AML-193 (cell line): ENCODE measurements at places on chromosomes 4 and X.
A peak's percentile ranks its signal among the peaks of the same experiment; 100 is the strongest.

GRCh38 chrX:150012647-150013381 lies 74.5 kb upstream of the EOLA2 start:
- DNase-seq = no peak

DNA sequence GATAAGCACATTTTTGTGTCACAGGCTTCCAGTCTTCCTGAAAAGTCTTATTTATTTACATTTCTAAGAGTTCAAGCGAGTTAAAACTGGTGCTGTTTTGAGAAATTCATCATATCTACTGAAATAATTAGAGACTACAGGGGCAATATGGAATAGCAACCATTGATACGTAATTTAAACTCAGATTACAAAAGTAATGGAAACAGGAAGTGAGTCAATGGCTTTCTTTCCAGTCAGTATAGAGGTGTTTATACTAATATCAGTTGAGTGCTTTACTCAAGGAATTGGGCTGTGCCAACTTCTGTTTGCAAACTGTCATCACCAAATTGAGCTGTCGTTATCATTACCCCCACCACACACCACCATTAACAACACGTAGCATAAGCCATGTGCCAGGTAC lies 222.7 kb downstream of the COL25A1 start:
- no peak for DNase-seq

GRCh38 chr4:46124773-46125413 lies 1.0 kb upstream of the GABRG1 start:
- DNase-seq = no peak

GRCh38 chr4:173170182-173170778 lies 1.7 kb downstream of the GALNT7 start:
- no peak for DNase-seq

GRCh38 chrX:52574416-52575275 lies 57.8 kb upstream of the XAGE1B start:
- DNase-seq = peak; percentile 25

DNA sequence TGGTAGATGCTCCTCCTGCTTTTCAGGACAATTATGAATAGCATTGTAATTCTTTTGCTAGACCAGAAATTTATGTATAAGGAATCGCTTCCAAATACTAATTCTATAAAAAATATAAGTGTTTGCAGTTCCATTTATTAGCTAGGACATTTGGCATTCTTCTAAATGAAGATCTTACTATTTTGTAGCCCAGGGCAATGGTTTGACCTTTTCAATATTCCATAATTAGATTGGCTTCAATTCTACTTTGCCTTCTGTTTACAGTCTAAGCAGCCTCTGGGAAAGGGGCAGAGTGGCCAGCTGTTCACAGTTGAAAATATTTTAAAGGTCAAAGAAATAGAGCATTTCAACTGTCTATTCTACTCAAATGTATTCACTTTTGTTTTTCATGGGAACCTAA lies 912.1 kb upstream of the GRIA3 start:
- no peak for DNase-seq

DNA sequence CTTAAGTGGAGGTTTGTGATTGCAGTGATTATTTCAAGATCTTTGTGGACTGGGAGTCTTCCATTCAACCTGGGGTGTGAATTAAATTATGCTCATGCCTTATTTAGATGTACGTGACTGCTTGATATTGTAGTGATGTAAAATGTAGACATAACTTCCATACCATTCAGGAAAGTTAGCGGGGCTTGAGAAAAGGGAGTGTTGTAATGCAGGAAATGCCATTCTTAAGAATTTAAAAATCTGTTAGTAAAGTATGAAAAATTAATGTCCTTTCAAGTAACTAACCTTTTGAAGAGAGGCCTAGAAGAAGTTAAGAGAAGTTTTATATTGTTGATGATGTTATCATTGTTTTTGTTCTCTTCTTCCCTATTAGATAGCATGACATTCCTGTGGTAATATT lies 318.2 kb downstream of the CCSER1 start:
- DNase-seq = no peak
